ENCODE measurements at places on chromosomes 4 and X.
A peak's percentile ranks its signal among the peaks of the same experiment; 100 is the strongest.

GRCh38 chrX:139204898-139205667 is 325.5 kb upstream of the F9 start:
- DNase-seq: no peak

GRCh38 chrX:124212622-124213021 is 119.8 kb upstream of the TEX13D start:
- peak; percentile 73 for DNase-seq

DNA sequence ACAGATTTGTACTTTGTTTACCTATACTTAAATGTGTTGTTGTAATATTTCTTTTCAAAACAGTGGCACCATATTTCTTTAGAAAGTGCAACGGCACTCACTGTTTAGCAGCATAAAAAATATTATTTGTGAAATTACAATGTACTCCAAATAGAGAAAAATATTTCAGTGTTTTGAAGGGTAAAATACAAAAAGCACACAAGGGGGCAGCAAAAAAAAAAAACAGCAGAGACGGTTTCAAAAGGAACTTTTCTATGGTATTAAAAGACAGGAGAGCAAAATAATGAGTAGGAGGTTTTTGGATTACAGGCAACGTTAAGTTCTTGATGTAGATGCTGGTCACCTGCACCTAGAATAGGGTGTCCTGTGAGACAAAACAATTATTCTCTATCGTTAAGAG is 2.0 kb downstream of the NUDT11 start:
- DNase-seq: no peak

GRCh38 chr4:180394730-180395129 is 1848.5 kb upstream of the TENM3 start:
- DNase-seq: peak; percentile 7

DNA sequence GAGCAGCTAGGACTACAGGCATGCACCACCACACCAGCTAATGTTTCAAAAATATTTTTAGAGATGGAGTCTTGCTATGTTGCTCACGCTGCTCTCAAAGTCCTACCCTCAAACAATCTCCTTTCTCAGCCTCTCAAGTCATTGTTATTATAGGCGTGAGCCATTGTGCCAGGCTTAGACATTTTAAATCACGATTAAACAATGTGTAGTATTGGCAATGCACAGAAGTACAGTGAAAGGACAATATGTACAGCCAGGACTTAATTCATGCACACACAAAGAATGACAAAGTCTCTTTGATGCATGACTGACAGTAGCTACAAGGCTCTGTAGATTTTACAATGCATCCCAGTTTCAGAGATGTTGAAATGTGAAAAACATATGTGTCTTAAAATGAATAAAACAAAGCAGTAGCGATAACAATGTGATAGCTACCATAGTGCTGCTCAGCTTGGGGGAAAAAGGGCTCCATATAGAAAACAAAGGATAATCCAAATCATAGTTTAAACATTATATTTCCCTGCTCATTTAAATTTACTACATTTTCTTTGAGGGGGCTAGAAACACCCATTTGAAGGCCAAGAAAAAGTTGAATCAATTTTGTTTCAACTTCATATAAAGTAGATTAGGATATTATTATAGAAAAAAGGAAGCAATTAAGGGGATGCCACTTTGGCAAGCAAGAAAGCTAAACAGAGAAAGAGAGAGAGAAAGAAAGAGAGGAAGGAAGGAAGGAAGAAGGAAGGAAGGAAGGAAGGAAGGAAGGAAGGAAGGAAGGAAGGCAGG is 272.4 kb upstream of the SMIM31 start:
- DNase-seq: no peak

DNA sequence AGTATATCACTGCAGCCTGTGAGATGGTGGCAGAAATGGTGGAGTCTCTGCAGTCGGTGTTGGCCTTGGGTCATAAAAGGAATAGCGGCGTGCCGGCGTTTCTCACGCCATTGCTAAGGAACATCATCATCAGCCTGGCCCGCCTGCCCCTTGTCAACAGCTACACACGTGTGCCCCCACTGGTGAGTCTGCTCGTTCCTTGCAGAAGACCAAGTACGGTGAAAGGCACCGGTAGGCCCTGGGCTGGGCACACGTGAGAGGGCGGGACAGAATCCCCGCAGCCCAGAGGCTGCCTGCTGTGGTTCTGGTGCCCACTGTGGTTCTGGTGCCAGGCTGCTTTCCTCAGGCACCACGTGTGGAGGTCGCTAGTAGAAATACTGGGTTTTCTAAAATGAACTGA is 31.2 kb upstream of the MSANTD1 start:
- no peak for DNase-seq

DNA sequence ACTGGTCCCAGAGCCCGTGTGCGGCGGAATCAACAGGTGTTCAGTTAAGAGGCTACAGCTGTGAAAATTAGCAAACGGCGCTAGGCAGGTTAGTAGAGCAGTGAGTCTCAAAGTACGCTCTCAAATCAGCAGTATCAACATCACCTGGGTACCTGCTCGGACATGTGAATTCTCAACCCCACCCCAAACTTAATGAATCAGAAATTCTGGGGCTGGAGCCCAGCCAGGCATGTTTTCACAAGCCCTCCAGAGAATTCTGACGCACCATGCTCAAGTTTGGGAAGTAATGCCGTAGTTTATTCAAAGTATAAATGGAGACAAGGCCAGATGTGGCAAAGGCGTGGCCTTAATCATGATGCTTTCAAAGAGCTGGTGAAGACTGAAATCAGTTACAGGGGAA is 58.2 kb upstream of the PTCHD1 start:
- DNase-seq: no peak

DNA sequence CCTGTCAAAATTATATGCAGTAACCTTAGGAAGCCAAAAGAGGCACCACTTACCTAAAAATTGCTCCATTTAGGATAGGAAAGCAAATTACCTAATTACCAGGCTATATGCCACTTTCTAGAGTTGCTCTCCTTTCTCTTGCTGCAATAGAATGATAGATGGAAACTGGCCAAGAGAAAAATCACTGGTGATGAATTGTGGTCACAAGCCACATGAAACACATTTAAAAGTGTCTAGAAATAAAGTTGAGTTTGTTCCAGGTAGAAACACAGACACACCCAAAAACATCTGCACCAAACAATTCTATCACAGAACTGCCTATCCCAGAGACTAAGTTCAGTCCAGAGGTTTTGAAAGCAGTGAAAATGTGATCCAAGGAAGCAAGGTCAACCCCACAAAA is 337.7 kb downstream of the PCDH19 start:
- DNase-seq: no peak

- no peak for DNase-seq
Measured at GRCh38 chrX:119521246-119521645, 44.0 kb downstream of the STEEP1 start.

GRCh38 chr4:184721254-184721653 is 12.6 kb downstream of the CENPU start:
- DNase-seq: no peak

DNA sequence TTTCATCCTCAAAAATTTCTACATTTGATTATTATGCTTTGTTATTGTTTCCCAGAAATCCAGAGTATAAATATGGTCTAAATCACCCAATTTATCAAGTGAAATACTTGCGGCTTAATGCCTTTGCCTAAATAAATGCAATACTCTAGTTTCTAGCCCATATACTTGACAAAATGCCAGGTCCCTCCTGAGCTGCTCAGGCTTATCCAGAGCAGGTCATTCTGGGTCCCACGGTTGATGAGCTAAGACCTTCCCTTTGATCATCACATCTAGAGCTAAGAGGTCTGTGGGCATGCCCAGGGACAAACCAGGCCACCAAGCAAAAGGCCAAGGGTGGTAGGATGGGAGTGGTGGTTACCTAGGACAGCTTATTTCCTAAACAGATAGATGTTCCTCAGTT is 180.1 kb downstream of the SMIM20 start:
- DNase-seq: no peak

- DNase-seq: no peak
Measured at GRCh38 chr4:159150396-159150795, 47.5 kb downstream of the RAPGEF2 start.

DNA sequence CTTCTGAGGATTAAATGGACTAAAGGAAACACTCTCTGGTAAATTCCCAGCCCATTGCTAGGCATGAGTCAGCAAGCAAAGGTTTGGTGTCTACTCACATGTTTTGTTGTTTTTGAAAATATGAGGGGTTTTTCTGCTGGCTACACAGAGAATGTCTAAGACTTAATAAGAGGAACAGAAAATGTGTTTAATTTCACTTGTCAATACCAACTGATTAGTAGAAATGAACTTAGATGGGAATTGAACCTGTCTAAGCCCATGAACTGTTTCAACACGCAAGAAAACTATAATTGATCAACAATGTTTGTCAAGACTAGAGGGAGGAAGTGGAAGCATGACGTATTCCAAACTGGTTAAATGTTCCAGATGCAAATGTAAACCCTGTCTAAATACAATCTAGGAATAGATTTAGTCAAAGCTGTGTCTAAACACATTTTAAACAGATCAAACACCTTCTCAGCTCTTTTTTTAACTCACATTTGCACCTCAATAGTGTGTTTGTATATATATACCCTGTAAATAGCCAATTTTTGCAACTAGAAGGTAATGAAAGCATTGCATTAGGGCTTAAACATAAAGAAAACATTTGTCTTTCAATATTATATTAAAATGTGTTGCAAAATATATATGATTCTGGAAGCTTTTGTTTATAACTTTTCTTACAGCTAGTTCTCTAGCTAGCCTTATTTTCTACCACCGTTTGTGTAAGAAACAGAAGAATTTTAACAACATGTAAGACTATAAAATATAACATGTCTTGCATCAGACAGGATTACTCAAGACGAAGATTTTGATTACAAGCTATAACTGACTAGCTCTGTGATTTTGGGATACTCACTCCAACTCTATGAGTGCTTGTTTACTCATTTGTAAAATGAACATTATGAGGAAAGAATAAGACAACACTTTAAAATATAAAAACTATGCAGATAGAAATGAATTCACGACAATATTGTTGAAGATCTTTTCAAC is 607.8 kb downstream of the FSTL5 start:
- DNase-seq: no peak

GRCh38 chrX:118114971-118115370 is 1.6 kb downstream of the KLHL13 start:
- DNase-seq: no peak

GRCh38 chrX:129654652-129655546 is at the start of gene APLN:
TSS of gene APLN (minus strand) at chrX:129654956. CDS start at chrX:129654630, 326 bp downstream.
- peak; percentile 44 for DNase-seq

- DNase-seq: no peak
Measured at GRCh38 chr4:48654015-48654664, 125.9 kb downstream of the FRYL start.

DNA sequence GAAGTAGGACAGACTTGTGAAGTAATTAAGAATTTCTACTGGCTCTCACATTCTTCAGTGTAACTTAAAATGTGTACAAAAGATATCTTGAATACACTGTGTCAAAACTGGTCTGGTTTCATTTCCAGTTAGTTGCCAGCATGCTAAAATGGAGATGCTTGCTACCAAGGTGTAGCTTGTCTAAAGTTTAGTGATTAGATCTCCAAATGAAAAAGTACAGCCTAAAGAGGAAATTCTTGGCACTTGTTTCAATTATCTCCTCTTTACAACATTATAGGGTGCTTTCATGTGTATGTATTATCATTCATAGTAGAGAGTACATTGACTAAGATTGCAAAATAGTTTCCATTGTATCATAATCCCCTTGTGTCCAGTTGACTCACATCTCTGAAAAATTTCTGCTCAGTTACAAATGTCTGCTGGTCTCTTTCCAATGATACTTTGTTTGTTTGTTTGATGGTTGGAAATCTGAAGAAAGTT is 97.3 kb upstream of the SPRY1 start:
- no peak for DNase-seq

DNA sequence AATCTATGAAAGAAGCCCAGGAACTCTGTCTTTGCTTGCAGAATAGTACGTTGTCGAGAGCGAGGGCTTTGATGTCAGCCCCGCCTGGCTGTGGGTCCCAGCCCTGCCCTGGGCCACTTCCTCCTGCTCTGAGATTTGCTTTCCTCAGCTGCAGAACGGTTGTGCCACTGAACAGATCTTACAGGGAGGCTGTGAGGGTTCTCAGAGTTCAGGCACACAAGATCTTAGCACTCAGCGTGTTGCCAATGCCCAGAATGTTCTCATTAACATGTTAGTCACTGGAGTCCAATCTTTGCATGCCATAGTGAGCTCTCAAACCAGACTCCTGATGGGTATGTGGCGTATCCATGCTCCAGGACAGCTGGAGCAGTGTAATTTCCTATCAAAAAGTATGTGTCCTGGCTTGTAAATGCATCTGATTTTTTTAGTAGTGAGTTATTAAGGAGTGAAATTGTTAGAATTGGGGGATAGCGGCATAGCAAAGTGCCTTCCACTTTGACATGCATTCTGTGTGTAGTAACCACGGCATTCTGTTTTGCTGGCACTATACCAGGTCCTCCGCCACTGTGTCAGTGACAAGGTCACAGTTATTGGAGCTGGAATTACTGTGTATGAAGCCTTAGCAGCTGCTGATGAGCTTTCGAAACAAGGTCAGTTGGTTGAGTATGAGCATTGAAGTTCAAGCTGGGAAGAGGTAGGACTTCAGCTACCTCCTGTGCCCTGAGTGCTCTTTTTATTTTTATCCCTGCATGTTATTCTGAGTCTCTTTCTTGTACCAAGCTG is 31.6 kb downstream of the TKTL1 start:
- peak; percentile 72 for DNase-seq

DNA sequence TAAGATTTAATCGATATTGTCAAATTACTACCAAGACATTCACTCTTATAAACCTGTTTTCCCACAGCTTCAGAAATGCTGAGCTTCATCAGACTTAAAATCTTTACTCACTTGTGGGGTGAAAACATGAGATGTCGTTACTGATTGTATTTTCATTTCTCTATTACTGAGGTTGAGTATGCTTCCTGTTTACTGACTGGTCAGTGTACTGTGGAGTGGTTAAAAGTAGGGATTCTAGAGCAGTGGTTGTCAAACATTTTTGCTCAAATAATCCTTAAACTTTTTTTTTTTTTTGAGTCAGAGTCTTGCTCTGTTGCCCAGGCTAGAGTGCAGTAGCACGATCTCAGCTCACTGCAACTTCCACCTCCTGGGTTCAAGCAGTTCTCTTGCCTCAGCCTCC is 50.3 kb downstream of the NSUN7 start:
- DNase-seq: no peak

GRCh38 chr4:4724321-4724720 is 135.1 kb upstream of the MSX1 start:
- no peak for DNase-seq

GRCh38 chr4:113884655-113885054 is 94.8 kb downstream of the ARSJ start:
- DNase-seq: no peak

- no peak for DNase-seq
Measured at GRCh38 chr4:10783351-10783750, 98.8 kb upstream of the CLNK start.

DNA sequence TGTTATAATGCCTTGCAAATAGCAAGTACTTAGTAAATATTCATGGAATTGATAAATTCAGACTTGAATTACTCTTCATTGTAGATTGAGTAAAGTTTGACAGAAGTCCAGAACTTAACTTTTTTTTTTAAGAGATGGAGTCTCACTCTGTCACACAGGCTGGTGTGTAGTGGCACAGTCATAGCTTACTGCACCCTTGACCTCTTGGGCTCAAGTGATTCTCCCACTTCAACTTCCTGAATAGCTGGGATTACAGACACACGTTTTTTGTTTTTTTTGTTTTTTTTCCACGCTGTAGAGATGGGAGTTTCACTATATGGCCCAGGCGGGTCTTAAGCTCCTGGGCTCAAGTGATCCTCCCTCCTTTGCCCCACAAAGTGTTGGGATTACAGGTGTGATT is 32.1 kb downstream of the UBE2K start:
- DNase-seq: no peak
